ENCODE measurements at places on chromosomes 5 and 9. TPM values are rescaled to one million over a fixed set of nuclear protein-coding genes. Genes with fewer than 3 reads are reported as not detected.

- no peaks in the 10 kb centered on the region for H3K36me3 ChIP-seq
- no peak overlapping the region for H3K4me3 ChIP-seq
- no peak overlapping the region for H3K27ac ChIP-seq
- H3K4me1 ChIP-seq: no peaks in the 10 kb centered on the region
- H3K27me3 ChIP-seq: no peaks in the 10 kb centered on the region
Measured at GRCh38 chr9:36461323-36461722, 61.3 kb upstream of the RNF38 start.

GRCh38 chr5:112594095-112594850, 143.4 kb upstream of the APC start:
- no peak overlapping the region for H3K4me3 ChIP-seq
- no peaks in the 10 kb centered on the region for H3K4me1 ChIP-seq
- no peak for DNase-seq
- no peaks in the 10 kb centered on the region for H3K36me3 ChIP-seq

- H3K4me1 ChIP-seq: no peaks in the 10 kb centered on the region
- H3K4me3 ChIP-seq: no peak overlapping the region
- H3K36me3 ChIP-seq: no peaks in the 10 kb centered on the region
- DNase-seq: no peak
Measured at GRCh38 chr9:21682981-21683380, 119.5 kb upstream of the MTAP start.

DNA sequence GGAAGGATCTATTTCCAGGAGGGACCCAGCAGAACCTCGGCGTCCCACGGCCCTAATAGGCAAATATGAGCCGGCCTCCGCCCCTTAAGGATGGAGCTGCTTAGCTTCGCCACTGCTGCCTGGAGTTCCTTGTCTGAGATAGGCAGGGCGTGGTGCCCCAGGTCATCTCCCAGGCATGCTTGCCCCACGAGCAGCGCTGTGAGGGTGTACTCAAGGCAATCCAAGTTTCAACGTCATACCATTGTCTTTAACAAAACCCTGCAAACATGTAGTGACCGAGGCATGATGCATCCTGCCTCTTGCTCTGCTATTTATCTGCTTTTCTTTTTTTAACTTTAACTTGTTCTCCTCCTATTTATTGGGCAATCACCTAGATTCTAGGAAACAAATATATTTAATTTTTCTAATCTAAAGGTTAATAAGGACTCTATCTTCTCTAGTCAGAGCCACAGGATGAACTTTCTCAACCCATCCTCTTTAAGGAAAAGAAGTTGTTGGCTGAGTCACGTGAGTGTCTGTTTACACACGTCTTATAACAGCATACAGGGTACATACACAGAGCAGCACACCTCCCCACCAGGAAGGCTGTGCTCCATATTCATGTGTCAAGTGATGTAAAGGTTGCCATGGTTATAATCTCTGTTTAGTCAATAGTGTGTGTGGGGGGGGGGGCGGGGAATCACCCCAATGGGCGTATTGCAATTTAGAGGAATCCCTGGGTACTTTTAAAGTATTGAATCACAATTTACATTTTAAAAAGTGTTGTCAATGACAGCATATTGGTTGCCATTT, 27.3 kb upstream of the ZSWIM6 start:
- H3K36me3 ChIP-seq: no peaks in the 10 kb centered on the region
- H3K4me1 ChIP-seq: peaks cover 3% of the 10 kb centered on the region
- no peak overlapping the region for H3K4me3 ChIP-seq
- no peak overlapping the region for H3K27ac ChIP-seq
- no peaks in the 10 kb centered on the region for H3K27me3 ChIP-seq

DNA sequence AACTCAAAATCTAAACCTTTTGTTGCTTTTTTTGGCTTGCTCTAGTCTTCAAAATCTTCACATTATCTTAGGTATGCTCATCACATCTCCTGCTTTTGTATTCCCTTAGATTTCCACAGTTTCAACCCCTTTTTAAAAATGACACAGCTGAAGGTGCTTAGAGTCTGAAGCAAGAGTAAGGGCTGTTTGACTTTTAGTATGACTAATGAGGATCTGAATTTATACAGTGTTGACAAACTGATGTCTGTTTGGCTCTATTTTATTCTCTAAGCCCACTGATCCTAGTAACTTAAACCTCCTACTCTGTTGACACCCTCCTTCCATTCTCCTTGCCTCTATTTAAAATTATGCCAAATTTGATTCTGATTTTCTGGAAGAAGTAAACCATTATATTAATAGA, 200.1 kb downstream of the MCTP1 start:
- no peaks in the 10 kb centered on the region for H3K4me1 ChIP-seq
- H3K36me3 ChIP-seq: no peaks in the 10 kb centered on the region
- no peak overlapping the region for H3K27ac ChIP-seq
- DNase-seq: no peak
- H3K4me3 ChIP-seq: no peak overlapping the region

- no peaks in the 10 kb centered on the region for H3K36me3 ChIP-seq
- no peak overlapping the region for H3K4me3 ChIP-seq
- no peak for DNase-seq
- no peaks in the 10 kb centered on the region for H3K4me1 ChIP-seq
Measured at GRCh38 chr5:120532835-120533234, 68.7 kb downstream of the PRR16 start.

DNA sequence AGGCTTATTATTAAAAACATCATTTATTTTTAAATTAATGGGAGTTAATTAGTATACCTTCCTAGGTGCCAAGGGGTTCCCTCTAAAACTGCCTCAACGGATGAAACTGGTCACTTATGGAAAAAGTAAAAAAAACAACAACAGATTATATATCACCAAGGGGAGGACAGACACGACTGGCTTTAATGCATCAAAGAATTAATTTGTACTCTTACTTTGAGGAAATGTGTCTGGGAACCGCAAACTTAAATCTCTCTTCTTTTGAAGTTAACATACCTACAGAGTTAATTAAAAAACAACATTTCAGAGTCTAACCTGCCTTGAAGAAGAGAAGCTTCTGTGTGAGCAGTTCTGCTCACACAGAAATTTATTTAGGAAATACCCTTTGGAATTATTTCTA, 354.6 kb downstream of the LRRC70 start:
- no peaks in the 10 kb centered on the region for H3K27me3 ChIP-seq
- H3K27ac ChIP-seq: no peak overlapping the region
- no peaks in the 10 kb centered on the region for H3K4me1 ChIP-seq
- no peaks in the 10 kb centered on the region for H3K36me3 ChIP-seq

Gene EIF4E1B
- total RNA-seq: not detected

Gene PCDHGB1
- 0.29 TPM for total RNA-seq

Gene ACER2
- total RNA-seq: 3.4 TPM
